Uterus (tissue), 4 donors: ENCODE measurements at places on chromosomes 12 and 14. TPM values are rescaled to one million over a fixed set of nuclear protein-coding genes. Genes with fewer than 3 reads are reported as not detected.

DNA sequence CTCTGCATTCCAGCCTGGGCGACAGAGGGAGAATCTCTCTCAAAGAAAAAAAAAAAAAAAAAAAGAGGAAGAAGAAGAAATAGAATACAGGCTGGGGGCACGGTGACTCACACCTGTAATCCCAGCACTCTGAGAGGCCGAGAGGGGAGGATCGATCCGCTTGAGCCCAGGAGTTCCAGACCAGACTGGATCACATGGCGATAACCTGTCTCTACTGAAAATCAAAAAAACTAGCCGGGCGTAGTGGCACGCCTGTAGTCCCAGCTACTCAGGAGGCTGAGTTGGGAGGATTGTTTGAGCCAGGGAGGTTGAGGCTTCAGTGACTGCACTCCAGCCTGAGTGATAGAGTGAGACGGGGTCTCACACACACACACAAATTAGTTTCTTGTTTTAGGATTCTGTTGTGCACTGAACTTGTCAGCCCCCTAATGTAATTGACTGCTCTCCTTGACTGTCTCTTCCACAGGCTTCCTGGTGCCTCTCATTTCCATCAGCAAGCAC, 963 bp upstream of the TINF2 start:
- peaks cover 21% of the 10 kb centered on the region for H3K4me1 ChIP-seq
- DNase-seq, result no peak
- H3K27me3 ChIP-seq, result no peaks in the 10 kb centered on the region
- peak overlapping the region; percentile 51 for H3K4me3 ChIP-seq

PIANP gene
- not detected for total RNA-seq

KLRK1 gene
- total RNA-seq, result not detected

DNA sequence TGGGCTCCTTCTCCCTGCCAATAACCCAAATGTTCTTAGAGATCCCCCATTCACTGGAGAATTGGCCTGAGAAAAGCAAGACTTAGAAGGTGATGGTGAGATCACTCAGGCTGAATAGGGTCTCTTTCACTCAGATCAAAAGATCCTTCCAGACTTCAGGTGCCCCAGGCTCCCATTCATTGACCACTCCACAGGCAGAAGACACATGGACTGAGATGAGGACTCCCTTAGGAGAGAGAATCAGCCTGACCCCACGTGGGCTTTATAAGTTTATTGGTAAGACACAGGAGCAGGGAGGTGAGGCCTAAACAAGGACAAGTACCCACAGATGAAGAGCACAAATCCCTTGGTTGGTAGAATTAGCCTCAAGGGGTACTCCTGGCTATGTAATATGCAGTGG, 6.1 kb upstream of the KRT72 start:
- no peaks in the 10 kb centered on the region for H3K36me3 ChIP-seq
- no peak for DNase-seq
- H3K4me1 ChIP-seq, result no peaks in the 10 kb centered on the region
- H3K27me3 ChIP-seq, result no peaks in the 10 kb centered on the region
- H3K4me3 ChIP-seq, result no peak overlapping the region

DNA sequence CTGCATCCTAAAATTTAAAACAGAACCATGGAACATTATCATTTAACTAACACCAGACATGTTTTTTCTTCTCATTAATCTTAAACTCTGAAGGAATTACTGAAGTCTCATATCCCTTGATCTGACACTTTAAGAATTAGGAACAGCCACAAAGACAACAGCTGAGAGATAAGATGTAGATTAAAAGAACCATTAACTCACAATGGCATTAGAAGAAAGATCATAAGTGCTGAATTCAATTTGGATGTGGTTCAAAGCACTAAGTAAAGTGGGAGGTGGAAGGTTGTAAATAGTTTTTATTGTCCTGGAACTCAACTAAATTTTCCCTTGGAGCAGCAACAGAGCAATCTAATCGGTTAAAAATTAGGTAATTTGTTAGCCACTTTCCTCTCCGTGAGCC, 199.0 kb upstream of the ATP2B1 start:
- no peak overlapping the region for H3K27ac ChIP-seq
- no peaks in the 10 kb centered on the region for H3K27me3 ChIP-seq
- no peaks in the 10 kb centered on the region for H3K36me3 ChIP-seq
- DNase-seq, result no peak

CLEC1A gene
- 5.3 TPM for total RNA-seq

- H3K4me3 ChIP-seq, result no peak overlapping the region
- H3K4me1 ChIP-seq, result peaks cover 16% of the 10 kb centered on the region
- H3K36me3 ChIP-seq, result no peaks in the 10 kb centered on the region
- no peak for DNase-seq
Observed at GRCh38 chr12:93825501-93825888, 148.3 kb downstream of the CRADD start.

HHIPL1 gene
- total RNA-seq, result under 0.01 TPM

- H3K4me3 ChIP-seq, result no peak overlapping the region
- H3K4me1 ChIP-seq, result no peaks in the 10 kb centered on the region
- H3K27ac ChIP-seq, result no peak overlapping the region
- DNase-seq, result peak; percentile 31
- no peaks in the 10 kb centered on the region for H3K36me3 ChIP-seq
Observed at GRCh38 chr12:51752234-51752889, 96.2 kb downstream of the FIGNL2 start.

GRCh38 chr14:52033101-52033642, 35.7 kb downstream of the NID2 start:
- H3K4me3 ChIP-seq, result no peak overlapping the region
- H3K27ac ChIP-seq, result peak overlapping the region; percentile 47
- H3K36me3 ChIP-seq, result no peaks in the 10 kb centered on the region
- DNase-seq, result no peak
- peaks cover 3% of the 10 kb centered on the region for H3K4me1 ChIP-seq
- H3K27me3 ChIP-seq, result no peaks in the 10 kb centered on the region

DNA sequence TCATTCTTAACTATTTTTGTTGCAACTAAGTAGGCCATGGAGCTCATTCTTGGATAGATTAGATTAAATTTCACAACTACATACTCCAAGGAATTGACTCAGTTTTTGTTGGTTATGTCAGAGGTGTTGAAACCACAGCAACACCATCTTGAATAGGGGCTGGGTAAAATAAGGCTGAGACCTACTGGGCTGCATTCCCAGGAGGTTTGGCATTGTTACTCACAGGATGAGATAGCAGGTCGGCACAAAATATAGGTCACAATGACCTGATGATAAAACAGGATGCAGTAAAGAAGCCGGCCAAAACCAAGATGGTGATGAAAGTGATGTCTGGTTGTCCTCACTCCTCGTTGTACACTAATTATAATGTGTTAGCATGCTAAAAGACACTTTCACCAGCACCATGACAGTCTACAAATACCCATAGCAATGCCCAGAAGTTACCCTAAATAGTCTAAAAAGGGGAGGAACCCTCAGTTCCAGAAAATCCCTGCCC, 20.9 kb downstream of the DMAC2L start:
- H3K27ac ChIP-seq, result peak overlapping the region; percentile 35
- H3K27me3 ChIP-seq, result no peaks in the 10 kb centered on the region
- DNase-seq, result peak; percentile 92
- no peak overlapping the region for H3K4me3 ChIP-seq
- H3K4me1 ChIP-seq, result peaks cover 9% of the 10 kb centered on the region

CLEC2A gene
- total RNA-seq, result not detected

GRCh38 chr12:54723379-54724256, 75.5 kb upstream of the DCD start:
- no peaks in the 10 kb centered on the region for H3K4me1 ChIP-seq
- H3K36me3 ChIP-seq, result no peaks in the 10 kb centered on the region
- H3K27me3 ChIP-seq, result no peaks in the 10 kb centered on the region
- no peak overlapping the region for H3K4me3 ChIP-seq
- DNase-seq, result no peak

GRCh38 chr14:87483271-87484260, 509.4 kb downstream of the GALC start:
- no peaks in the 10 kb centered on the region for H3K4me1 ChIP-seq
- no peaks in the 10 kb centered on the region for H3K27me3 ChIP-seq
- H3K4me3 ChIP-seq, result no peak overlapping the region

GRCh38 chr14:91035855-91036254, 24.6 kb downstream of the RPS6KA5 start:
- H3K4me3 ChIP-seq, result no peak overlapping the region
- no peak overlapping the region for H3K27ac ChIP-seq
- DNase-seq, result no peak
- no peaks in the 10 kb centered on the region for H3K27me3 ChIP-seq

GRCh38 chr12:25320123-25321006, 69.6 kb upstream of the KRAS start:
- no peaks in the 10 kb centered on the region for H3K4me1 ChIP-seq
- no peaks in the 10 kb centered on the region for H3K27me3 ChIP-seq
- no peaks in the 10 kb centered on the region for H3K36me3 ChIP-seq
- no peak overlapping the region for H3K4me3 ChIP-seq
- no peak overlapping the region for H3K27ac ChIP-seq

DNA sequence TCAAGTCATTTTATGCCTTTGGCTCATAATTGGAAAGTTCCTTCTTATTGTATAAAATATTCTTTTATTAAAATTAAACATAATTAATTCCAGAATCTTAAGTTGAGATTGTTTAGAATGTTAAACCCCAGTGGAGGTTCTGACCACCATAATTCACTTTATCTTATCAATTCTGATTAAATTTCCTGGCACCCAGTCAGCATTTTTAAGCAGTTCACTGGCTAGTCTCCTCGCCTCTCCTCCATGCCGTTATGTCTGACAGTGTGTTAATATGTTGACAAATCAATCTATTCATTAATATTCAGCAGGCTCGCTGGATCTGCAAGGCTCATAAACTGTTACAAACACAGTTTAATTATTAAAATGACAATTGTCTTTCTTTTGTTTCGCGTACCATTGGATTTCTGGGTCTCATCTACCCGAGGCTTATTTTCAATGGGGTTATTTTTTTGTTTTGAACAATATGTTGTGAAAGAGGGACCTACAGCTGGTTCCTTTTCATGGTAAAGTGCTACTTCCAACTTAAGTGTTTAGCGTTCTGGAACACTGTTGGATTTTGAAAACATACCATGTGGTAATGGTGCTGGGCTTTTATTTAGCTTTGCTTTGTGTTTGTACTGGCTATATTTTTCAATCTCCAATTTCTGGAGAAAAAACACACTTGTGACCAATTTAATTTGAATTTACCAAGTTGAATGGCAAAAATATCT, 339.7 kb downstream of the PRKD1 start:
- no peak for DNase-seq
- H3K4me1 ChIP-seq, result no peaks in the 10 kb centered on the region
- no peaks in the 10 kb centered on the region for H3K27me3 ChIP-seq

DNA sequence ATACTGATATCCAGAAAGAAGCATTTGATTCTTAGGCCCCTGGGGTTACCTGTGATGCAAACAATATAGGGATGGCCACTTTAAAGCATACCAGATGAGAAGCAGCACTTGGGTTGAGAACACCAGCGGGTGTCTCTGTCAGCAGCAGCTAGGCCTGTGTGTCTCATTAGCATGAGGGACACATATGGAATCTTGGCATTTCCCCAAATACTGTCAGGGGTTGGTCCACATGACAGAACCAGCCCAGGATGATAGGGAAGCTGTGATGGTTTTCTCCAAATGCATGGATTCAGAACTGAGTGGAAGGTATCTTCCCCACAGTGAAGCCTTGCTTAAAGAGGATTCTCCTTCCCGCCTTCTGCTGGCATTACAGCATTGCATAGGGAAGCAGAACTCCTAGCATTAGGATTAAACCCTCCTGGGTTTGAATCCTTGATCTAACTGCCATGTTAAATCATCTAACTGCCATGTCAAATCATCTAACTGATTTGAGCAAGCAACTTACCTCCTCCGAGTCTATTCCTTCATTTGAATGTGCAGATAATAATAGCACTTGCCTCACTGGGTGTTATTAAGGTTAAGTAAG, 111.5 kb upstream of the WSCD2 start:
- no peak overlapping the region for H3K27ac ChIP-seq
- H3K4me1 ChIP-seq, result no peaks in the 10 kb centered on the region
- H3K36me3 ChIP-seq, result no peaks in the 10 kb centered on the region
- DNase-seq, result no peak

DNA sequence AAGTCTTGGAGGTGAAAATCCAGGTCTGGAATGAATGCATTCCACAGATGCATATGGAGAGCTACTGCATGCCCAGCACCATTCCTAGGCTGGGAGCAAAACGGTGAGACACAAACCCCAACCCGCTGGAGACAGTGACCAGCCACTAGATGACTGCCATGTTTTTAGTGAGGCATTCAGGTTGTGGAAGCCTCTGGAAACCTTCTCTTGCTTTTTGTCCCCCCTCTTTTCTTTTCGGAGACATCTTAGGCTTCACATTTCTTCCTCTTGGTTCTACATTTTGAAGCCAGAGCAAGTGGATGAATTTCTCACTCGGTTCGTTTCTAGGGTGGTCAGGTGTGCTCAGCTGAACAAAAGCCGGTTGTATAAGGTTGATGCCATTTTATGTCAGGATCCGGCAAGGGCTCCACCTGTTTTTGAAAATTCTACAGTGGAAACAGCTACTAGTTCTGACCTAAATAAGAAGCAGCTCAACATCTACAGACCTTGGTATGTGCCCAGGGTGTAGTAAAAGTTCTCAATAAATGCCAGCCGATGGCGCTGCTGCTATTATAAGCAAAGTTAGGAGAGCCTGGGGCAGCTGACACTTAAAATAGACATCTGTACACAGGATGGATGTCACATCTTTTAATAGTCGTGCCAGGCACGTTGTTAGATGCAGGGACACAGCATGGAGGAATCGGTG, 1.8 kb upstream of the ZNF839 start:
- H3K4me3 ChIP-seq, result peak overlapping the region; percentile 35
- peak overlapping the region; percentile 96 for H3K27ac ChIP-seq
- no peaks in the 10 kb centered on the region for H3K27me3 ChIP-seq
- no peaks in the 10 kb centered on the region for H3K36me3 ChIP-seq
- peaks cover 4% of the 10 kb centered on the region for H3K4me1 ChIP-seq

DNA sequence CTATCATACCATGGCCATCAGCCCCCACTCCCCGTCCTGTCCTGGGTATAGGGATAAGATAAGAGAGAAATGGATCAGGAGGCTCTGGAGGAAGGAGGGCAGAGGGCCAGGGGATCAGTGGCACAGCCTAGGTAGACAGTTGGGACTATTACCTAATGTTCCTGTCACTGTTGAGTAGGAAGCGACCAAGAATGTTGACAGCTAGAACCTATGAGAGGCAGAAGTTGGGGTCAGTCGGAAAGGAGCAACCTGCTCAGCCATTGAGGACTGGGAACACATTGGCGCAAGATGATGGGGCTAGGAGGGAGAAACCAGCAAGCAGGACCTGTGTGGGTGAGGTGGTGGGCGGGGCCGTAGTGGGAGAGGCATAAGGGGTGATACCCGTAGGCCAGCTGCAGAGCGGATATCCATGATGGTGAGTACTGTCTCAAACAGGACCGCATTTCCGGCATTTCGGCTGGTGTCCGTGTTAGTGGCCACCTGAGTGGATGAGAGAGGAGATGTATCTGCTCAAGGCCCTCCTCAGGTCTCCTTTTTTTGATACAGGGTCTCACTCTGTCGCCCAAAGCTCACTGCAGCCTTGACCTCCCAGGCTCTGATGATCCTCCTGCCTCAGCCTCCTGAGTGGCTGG, 3.3 kb downstream of the AP1G2 start:
- no peaks in the 10 kb centered on the region for H3K4me1 ChIP-seq
- DNase-seq, result no peak

TMEM30B gene
- 2.5 TPM for total RNA-seq

PTPRQ gene
- total RNA-seq, result 0.29 TPM

DAO gene
- not detected for total RNA-seq

ARHGAP9 gene
- 3.3 TPM for total RNA-seq

MANSC1 gene
- 5.6 TPM for total RNA-seq

GRCh38 chr14:29442696-29443095, 485.0 kb downstream of the PRKD1 start:
- H3K27me3 ChIP-seq, result no peaks in the 10 kb centered on the region
- DNase-seq, result no peak
- no peaks in the 10 kb centered on the region for H3K4me1 ChIP-seq
- no peak overlapping the region for H3K27ac ChIP-seq
